Mucosa of descending colon (tissue), 3 donors: ENCODE measurements at places on chromosomes 2 and 18.

DNA sequence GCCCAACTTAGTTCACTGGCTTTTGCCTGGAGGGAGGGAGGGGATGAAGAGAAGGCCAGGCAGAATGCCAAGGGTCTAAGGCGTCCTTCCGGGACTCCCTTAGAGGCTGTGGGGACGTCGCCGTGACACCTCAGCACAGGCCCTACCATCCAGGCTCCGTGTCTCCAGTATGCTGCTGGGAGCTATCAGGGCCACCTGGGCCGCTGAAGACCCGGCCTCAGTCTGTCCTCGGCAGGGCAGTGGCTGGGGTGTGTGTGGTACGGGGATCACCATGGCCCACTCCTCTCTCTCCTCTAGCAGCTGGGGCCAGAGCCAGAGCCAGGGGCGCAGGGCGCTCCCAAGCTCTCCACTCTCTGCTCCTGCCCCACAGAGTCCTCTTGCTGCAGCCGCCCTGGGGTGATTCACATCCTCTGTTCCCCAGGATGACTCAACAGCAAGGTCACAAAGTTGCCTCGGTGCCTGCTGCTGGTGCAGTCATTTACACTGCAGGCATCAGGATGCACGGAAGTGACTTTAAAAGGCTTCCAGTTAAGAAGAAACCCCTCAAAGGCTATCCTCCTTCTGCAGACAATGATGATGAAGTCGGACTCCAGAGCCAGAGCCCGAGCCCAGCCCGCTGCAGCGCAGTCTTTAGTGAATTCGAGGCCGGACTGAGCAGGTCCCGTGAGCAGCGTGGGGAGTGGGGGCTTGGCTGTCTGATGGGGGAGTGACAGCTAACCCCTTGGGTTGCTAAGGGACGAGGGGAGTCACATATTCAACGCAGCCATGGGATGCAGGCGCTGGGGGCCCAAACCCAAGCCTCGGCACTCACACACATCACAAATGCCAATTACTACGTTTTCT lies 31.9 kb downstream of the SNORC start:
- DNase-seq, result no peak

GRCh38 chr18:37392648-37393047 lies 172.9 kb downstream of the CELF4 start:
- DNase-seq, result no peak

GRCh38 chr2:240568678-240569522 lies 616 bp downstream of the RNPEPL1 start:
- peak; percentile 80 for DNase-seq

DNA sequence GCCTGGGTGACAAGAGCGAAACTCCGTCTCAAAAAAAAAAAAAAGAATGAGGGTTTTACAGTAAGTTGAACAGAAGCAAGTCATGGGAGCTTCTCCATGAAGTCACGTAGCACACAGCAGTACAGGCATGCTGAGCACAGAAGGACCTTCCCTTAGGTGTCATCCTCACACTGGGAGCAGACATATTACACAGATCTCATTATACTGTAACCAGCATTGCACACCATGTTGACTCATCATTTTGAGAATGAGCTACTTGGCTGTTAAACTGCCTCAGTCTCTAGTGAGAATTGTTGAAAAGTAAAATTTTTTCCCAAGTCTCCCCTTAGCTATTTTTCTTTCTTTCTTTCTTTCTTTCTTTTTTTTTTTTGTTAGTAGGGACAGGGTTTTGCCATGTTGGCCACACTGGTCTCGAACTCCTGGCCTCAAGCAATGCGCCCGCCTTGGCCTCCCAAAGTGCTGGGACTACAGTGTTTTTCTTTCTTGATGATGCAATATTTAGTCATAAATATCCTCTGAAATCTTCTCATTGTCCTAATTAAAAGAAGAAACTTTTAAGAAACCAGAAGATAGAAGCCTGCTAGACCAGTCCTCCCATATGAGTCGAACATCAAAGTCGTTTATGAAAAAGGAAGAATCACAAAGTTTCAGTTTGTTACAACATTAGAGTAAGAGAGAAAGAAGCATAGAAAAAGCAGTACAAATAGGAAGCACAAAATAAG lies 37.9 kb upstream of the PPP1CB start:
- DNase-seq, result no peak

DNA sequence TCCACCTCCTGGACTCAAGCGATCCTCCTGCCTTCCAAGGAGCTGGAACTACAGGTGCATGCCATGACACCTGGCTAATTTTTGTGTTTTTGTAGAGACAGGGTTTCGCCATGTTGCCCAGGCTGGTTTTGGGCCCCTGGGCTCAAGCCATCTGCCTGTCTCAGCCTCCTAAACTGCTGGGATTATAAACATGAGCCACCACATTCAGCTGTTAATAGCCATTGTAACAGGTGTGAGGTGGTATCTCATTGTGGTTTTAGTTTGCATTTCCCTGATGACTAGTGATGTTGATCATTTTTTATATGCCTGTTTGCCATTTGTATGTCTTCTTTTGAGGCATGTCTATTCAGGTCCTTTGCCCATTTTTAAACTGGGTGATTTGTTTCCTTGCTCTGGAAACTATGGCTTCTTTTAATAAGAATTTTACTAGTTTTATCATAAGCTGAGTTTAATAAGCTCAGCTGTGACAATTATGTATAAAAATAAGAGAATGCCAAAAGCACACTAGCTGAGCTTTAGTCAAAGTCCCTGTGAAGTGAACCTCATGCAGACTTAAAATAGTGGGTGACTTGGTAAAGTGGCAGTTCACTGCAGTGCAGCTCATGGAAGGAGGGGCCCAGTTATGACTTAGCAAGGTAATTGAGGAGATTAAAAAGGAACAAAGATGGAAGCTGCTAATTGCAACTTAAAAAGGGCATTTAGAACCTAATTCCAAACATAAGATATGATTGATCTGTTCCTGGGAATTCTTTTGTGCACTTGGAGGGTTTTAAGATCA lies 465.1 kb downstream of the TGIF1 start:
- DNase-seq, result no peak

DNA sequence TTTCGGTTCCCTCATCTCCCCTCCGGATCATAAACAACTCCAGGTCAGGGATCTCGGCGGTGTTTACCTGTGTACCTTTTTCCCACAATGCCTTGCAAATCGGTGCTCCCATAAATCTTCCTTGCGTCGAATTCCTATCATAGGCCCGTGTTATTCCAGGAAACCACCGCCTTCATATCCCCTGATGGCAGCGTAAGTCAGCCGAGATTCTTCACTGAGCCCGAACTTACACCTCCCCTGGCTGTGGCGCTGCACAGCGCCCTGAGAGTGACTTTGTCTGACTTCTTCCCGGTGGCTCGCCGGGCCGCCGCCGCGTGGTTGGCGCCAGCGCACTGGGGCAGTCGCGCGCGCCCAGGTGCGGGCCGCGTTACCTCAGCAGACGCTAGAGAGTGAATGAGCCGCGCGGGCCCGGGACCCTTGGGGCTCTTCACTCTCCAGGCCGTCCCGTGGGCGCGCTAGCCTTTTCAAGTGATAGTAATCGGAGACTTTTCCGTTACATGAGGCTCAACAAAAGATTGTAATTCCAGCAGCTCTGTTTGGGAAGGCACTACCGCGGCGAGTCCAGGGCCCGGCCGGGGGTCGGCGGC lies 101.6 kb downstream of the SPTBN1 start:
- DNase-seq, result peak; percentile 85

DNA sequence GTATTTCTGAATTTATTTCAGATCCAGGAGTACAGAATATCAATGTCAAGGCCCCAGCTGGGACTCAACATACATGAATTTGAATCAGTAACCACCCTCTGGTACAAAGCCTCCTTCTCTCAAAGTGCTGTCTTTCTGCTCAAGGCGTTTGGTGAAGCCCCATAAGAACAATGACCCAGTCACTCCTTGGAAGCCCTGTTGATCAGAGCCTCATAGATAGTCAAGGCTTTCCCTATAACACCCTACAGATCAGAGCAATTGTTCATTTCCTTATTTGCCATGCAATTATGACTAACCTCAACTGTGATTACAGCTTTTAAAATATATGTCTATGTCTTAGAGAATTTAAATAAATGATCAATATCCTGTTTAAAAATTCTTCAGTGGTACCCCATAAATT lies 159.1 kb upstream of the CREB1 start:
- no peak for DNase-seq

- DNase-seq, result no peak
Measured at GRCh38 chr2:178782236-178782635, 25.0 kb downstream of the TTN start.

- DNase-seq, result no peak
Measured at GRCh38 chr18:68017385-68017784, 500.9 kb upstream of the DSEL start.

GRCh38 chr18:27954226-27954625 lies 222.7 kb downstream of the CDH2 start:
- DNase-seq, result no peak

DNA sequence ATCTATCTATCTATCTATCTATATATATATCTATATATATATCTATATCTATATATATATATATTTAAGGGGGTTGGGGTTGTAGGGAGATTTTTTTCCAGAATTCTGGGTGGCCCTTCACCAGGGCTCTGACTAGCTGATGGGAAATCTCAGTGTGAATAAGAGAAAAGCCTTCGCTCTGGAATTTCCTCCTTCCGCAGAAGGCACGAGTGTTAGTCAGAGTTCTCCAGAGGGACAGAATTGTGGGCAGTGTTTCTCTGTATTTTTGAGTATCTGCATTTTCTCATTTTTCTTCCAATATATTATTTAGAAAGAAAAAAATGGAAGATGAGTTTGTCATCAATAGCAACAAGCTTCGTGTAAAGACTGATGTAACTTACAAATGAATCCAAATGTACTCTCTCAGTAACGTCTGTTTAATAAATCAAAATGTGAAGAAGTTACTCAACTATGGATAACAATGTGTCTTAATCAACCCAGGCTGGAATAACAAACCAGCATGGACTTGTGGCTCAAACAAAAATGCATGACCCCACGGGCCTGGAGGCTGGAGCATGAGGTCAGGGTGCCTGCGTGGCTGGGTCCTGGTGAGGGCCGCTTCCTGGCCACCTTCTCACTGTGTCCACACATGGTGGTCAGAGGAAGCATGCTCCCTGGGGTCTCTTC lies 10.6 kb upstream of the SNTG2 start:
- no peak for DNase-seq

DNA sequence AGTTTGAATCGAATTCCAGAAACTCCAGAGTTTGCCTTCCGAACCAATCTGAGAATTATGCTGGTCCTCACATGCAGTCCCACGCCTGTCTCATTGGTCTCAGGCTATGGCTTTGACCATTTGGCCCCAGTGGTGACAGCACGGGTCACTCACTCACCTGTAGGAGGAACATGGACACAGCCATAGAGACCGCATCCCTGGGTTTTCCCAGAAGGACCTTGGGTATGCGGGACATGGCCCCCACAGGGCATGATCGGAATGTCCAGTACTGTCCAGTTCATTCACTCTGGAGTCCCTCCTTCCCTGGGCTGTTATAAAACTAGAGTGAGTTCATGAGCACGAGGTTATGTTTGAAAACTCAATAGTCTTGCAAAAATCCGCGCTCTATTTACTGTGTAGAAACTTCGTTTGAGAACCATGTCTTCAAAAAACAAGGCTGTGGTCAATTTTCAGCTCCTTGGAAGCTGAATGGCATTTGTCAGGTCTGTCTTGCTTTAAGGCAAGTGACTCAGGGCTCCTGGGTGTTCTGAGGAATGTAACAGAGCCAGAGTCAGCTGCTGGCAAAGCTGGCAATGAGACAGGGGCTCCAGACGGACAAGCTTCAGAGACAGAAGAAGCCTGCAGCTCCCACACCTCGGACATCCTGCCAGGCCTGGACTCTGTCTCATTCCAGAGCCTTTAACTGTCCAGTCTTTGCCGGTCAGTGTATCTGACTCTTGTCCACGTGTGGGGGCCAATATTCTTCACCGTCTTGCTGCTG lies 86.7 kb upstream of the TMEM18 start:
- no peak for DNase-seq

GRCh38 chr2:230762317-230762896 lies 49.8 kb downstream of the CAB39 start:
- no peak for DNase-seq

DNA sequence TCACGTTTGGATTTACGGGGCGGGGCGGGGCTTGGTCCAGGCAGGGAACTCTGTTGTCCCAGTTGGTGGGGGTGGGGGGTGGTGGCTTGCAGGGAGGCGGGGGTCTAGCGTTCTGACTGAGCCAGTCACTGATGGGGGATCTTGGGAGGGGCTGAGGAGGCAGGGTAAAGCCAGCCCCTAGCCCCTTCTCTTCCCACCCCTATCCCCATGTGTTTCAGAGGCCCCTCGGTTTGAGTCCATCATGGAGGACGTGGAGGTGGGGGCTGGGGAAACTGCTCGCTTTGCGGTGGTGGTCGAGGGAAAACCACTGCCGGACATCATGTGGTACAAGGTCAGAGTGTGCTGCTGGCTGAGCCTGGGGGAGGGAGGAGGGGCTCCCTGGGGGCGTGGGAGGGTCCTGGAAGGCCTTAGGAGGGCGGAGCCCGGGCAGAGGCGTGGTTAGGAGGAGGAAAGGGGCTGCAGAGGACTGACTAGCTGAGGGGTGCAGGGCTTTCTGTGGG lies 22.0 kb upstream of the GMPPA start:
- DNase-seq, result no peak

DNA sequence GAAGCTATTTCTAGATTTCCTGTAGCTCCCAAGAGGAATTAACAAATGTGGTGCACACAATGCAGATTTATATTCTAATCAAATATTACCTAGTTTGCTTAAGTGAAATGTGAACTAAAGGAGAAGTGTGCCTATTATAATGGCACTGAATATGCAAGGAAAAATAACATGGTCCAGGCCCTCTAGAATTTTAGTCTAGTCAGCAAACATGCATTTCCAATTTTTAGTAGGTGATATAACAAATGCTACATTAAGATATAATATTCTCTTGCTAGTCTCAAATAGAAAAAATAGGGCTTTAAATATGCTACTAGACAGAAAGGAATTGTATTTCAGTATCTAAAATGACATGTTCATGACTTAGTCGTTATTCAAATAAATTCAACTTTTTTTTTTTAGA lies 689.5 kb downstream of the TMEM182 start:
- DNase-seq, result no peak

DNA sequence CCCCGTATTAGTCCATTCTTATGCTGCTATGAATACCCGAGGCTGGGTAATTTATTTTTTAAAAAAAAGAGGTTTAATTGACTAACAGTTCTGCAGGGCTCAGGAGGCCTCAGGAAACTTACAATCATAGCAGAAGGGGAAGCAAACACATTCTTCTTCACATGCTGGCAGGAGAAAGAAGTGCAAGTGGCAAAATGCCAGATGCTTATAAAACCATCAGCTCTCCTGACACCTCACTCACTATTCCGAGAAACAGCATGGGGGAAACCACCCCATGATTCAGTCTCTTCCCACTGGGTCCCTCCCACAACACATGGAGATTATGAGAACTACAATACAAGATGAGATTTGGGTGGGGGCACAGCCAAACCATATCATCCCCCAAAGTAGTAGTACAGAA lies 2148.5 kb upstream of the PIK3C3 start:
- DNase-seq, result no peak

DNA sequence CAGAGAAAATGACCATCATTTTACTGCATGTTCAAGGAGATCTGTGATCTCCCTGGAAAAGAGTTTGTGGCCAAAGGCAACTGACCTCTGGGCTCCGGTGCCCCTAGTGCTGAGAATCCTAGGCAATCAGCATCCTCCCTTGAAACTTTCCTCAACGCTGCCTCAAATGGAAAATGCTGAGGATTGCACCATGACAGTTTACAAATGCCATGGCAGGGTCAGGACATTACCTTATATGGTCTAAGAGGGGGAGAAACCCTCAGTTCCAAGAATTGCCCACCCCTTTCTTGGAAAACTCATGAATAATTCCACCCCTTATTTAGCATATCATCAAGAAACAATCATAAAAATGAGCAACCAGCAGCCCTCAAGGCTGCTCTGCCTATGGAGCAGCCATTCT lies 48.3 kb downstream of the ALPK2 start:
- no peak for DNase-seq
